Stimulated activated CD8-positive, alpha-beta memory T cell treated with anti-CD3 and anti-CD28 coated beads, Interleukin-7, amount 100 ng/mL, for 48 hours (primary cell): ENCODE measurements at places on chromosomes 7 and 10.

DNA sequence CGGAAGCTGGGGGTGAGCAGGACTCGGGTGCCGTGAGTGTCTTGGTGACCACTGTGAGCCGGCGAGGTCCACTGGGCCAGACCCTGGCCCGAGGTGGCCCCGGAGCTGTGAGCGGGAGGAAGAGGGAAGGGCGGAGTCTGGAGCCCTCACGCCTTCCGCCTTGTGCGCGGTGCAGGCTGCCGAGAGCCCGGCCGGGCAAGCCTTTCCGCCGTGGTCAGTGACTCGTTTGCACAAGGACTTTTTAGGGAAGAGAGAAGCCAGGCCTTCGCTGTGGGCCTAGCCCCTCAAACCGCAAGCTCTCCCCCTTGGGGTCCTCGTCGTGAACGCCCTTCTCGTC lies 40.9 kb upstream of the ZNF32 start:
- no peak for DNase-seq

- DNase-seq = no peak
Measured at GRCh38 chr10:4227586-4227985, 442.6 kb upstream of the KLF6 start.

DNA sequence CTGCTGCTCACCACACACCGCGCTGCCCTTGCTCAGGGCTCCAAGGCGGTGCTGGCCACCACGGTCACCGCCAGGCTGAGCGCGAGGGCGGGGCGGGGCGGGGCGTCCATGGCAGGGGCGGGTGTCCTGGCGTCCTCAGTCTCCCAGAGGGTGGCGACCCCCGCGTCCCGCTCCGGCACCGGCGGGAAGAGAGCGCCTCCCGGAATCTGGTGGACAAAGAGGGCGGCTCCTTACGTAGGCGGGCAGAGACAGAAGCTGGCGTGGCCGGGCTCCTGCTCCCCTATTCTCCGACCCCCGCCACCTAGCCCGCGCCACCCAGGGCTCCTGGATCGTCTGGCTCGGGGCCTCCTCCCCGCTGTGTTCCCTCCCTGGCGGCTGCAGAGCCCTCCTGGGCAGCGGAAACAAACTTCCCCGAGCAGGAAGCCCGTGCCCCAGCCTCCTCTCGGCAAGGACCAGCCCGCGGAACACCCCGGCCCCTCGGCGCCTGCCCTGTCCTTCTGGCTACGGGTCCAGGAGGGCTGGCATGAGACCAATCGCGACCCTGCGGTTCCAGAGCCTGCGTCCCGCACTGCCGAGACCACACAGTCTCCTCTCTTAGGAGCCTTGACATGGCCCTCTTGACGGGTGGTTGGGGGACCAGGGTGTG lies 133.8 kb upstream of the ZNF92 start:
- DNase-seq = no peak

GRCh38 chr10:100076750-100077149 lies 4.9 kb downstream of the CPN1 start:
- DNase-seq = no peak

DNA sequence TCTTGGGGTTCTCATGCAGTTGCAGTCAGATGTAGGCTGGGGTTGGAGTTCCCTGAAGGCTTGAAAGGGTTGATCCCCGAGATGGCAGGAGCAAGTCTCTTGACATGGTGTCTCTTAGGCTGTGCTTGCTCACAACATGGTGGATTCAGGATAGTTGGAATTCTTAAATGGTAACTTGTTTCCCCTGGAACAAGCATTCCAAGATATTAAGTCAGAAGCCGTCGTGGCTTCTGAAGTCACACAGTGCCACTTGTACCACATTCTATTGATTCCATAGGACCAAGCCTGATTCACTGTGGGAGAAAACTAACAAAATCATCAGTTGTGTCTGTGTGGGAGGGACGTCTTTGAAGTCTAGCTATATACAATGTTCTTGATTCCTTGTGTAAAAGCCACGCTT lies 3.5 kb upstream of the SLC35B4 start:
- DNase-seq = no peak

- DNase-seq = no peak
Measured at GRCh38 chr10:95964756-95965155, 57.0 kb downstream of the CC2D2B start.

DNA sequence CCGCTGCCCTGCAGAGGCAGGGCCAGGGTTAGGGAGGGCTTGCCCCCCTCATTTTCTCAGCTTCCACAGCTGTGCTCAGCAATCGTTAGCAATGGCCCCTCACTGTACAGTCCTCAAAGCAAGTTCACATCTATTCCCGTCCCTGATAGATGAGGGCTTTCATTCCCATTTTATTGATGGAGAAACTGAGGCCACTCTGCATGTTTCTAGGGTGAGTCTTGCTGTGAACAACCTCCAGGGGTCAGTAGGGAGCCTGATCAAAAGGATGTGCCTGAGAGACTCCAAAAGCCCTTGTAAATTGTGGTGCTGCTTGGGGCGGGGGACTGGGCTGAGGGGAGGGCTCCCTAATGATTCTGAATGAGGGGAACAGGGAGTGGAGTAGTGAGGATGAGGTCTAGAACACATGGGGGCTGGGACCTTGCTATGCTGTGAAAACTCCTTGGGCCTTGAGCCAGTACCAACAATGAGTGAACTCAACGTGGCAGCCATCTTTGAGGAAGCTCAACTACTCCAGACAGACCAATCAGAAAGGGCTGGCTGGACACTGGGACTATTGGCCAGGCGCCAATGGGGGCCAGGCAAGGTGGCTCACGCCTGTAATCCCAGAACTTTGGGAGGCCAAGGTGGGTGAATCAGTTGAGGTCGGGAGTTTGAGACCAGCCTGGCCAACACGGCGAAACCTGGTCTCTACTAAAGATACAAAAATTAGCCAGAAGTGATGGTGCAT lies 6.7 kb upstream of the GRIFIN start:
- no peak for DNase-seq

- no peak for DNase-seq
Measured at GRCh38 chr7:128968624-128969023, 30.9 kb downstream of the IRF5 start.

DNA sequence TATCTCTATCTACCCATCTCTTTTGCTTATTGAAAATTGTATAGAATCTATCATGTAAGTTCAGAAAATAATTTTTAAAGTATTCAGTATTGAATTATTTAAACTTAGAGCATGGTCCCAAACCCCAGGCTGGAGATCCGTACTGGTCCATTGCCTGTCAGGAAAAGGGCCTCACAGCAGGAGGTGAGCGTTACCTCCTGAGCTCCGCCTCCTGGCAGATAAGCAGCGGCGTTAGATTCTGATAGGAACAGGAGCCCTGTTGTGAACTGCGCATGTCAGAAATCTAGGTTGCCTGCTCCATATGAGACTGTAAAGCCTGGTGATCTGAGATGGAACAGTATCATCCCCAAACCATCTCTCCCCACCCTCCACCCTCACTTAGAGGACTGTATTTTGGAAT lies 266.0 kb upstream of the CNTNAP2 start:
- no peak for DNase-seq

DNA sequence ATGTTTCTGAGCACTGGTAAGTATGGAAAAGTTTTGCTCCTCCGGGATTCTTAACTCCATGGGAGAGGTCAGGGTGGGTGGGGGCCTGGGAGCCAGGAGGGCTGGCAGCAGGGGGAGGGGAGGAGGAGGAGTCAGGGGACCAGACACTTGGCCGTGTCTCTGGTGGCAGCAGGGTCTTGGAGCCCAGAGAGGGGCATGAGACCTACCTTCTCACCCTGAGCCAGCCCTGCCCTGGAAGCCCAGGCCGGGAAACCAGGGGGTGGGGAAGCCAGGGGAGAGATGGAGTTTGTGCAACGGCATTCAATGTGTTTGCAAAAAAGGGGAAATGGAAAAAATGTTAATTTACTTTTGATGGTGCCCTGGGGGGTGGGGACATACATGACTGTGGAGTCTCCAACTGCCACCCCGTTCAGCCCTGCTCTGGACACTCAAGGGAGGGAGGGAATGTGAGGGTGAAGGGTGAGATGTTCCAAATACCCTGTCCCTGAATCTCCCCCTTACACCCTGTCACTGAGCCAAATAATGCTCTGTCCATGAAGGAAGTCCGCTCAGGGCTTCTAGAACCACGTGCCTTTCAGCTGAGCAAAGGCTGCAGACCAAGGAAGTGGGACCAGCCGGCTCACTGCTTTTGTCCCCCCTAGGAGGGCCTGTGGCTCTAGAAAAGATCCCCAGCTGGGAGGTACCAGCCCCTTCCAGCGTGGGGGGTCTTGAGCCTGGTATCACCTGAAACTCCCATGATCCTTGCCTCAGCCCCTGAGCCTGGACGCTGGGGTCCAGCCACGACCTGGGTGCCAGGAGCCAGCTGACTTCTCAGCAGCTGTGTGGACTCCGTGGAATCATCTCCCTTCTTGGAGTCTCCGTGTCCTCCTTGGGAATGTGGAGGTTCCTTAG lies 48.3 kb downstream of the TMEM270 start:
- DNase-seq = no peak

DNA sequence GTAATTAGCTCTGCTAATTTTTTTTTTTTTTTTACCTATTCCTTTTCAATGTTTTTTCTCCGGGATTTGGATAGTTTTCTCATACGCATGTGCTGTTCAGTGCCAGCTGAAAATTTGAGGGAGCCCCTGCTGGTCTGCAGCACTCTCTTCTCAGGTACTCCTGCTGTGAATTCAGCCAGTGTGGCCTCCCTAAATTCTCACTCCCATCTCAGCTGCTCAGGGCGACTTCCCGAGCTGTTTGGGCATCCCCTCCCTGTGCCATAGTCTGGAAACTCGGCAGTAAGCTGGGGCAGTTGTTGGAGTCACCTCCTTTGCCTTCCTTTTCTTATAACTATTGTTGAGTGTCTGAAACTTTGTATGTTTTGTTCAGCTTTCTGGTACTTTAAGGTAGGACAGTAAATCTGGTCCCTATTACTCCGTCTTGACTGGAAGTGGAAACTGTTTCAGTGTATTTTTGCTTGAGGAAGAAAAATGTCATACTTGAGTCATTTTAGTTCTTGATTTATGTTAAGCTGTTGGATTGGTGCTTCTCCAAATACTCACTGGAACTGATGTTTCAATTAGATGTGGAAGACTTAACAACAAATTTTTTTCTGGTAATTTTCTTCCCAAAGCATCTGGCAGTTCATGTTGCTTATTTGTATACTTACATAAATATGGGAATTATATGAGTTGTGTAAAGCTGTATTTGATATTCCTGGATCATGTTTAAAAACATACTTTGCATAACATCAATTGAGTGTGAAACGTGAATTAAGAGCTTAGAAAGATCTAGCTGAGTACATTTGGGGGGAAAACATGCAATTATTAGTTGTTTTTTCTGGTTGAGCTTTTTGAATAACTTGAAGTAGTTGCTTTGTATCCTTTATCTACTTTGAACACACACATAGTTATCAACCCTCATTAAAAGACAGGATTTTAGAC lies 33.7 kb downstream of the MINPP1 start:
- no peak for DNase-seq

GRCh38 chr7:37150180-37150579 lies 298.5 kb downstream of the ELMO1 start:
- DNase-seq = no peak

DNA sequence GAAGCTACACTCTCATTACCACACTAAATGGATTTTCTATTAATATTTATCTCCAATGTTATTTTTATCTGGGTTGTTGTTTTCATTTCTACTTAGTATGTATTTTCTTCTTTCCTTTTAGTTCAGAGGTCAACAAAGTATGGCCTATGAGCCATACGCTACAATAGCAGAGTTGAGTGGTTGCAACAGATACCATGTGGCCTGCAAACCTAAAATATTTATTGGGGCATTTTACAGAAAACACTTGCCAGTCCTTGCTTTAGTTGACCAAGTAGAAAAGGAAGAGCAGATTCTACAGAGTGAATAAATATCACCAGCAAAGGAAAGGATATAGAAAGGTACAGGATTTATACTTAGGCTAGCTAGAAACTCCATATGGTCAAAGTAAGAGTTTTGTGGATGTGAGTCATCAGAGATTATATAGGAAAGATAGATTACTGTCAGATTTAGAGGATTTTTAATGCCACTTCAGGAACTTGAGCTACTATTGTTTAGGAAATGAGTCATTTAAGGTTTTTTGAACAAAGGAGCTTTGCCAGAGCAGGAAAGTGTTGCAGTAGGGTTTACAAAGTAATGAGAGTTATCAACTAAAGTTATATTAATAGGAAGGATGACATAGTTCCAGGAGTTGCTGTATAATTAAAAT lies 323.3 kb upstream of the KAT6B start:
- DNase-seq = no peak

DNA sequence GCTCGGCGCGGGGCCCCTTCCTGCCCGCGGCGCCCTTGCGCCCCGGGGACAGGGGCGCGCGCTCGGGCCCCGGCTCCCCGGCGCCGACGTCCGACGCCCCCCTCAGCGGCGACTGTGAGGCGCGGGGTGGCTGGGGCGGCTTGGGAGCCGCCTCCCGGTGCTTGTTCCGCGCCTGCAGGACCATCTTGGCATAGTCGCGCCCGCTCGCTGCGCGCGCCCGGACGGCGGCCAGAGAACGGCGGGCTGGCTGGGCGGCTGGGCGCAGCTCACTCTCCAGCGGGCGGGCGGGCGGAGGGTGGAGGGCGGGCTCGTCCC lies at the start of gene DPY19L1:
Gene DPY19L1 (minus strand): TSS at position 275 of the 315 bp plus-strand sequence. CDS start 91 bp downstream, at position 184.
- DNase-seq = no peak

DNA sequence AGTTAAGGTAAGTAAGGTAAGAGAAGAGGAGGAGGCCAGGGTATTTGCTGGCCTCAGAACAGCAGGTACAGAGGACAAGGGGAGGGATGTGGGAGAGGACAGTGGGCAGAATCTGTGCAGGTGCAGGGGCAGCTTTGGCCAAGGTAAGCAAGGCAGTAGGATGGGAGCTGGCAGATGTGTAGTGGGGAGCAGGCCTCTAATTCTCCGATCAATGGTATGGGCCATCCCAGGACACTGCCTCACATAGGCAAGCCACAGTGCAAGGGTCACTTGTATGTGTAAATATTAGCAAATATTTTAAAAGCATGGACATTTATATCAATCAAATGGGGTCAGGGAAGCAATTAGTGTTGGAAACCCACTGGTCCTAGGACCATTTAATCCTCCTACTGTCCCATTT lies 373.5 kb downstream of the GRID1 start:
- no peak for DNase-seq

DNA sequence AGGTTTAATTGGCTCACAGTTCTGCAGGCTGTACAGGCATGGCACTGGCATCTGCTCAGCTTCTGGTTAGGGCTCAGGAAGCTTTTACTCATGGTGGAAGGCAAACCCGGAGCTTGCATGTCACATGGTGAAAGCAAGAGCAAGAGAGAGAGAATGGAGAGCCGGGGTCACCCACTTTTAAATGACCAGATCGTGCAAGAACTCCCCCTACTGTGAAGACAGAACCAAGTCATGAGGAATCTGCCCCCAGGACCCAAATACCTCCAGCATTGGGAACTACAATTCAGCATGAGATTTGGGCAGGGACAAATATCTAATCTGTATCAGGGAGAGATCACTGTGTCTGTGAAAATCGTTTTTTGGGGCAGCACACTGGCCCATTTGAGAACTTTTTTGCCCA lies 110.0 kb upstream of the MYO3A start:
- DNase-seq = no peak

- no peak for DNase-seq
Measured at GRCh38 chr10:4016214-4016740, 231.3 kb upstream of the KLF6 start.

- DNase-seq = no peak
Measured at GRCh38 chr7:107007892-107008287, 36.6 kb upstream of the PRKAR2B start.

DNA sequence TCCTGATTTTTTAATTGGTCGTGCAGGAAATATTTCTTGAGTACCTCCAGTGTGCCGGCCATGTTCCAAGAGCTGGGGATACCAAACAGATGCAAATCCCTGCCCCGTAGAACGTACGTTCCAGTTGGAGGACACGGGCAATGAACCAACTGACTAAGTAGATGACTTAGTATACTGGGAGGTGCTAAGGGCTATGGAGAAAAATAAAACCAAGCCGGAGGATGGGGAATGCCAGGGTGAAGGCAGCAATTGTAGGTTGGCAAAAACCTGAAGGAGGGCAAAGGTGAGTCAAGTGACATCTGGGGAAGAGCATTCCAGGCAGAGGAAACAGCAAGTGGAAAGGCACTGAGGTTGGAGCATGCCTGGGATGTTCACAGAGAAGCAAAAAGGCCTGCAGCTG lies 6.8 kb upstream of the VSIR start:
- DNase-seq = no peak
